ENCODE measurements at places on chromosomes 7 and 10. TPM values are rescaled to one million over a fixed set of nuclear protein-coding genes. Genes with fewer than 3 reads are reported as not detected.
A peak's percentile ranks its signal among the peaks of the same experiment; 100 is the strongest.

Gene MUC3A
- not detected for total RNA-seq

Gene SDK1
- total RNA-seq, result 0.04 TPM

Gene PAPOLB
- total RNA-seq, result not detected

DNA sequence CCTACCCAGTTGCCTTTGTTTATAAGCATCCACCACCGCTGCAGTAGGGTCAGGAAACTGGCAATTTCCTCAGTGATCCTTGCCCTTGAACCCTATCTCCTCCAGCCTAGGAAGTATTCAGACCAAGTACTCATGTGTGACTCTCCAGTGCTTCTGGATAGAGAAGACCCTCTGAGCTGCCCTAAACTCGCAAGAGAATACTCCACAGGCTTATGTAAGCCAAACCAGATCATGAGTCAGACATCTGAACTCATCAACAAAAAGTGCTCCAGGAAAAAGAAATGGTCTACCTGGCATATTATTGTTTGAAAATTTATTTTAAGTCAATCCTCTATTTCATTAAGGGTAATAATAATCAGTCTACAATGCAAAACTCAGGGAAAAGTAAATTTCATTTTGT lies 101.3 kb downstream of the KAT6B start:
- no peak for DNase-seq

- no peak for DNase-seq
Measured at GRCh38 chr7:113775804-113776203, 143.0 kb downstream of the PPP1R3A start.

- peak; percentile 77 for DNase-seq
Measured at GRCh38 chr7:38369816-38370493, 96.5 kb upstream of the TARP start.

- no peak for DNase-seq
Measured at GRCh38 chr7:109772161-109772560, 1202.5 kb downstream of the DNAJB9 start.

DNA sequence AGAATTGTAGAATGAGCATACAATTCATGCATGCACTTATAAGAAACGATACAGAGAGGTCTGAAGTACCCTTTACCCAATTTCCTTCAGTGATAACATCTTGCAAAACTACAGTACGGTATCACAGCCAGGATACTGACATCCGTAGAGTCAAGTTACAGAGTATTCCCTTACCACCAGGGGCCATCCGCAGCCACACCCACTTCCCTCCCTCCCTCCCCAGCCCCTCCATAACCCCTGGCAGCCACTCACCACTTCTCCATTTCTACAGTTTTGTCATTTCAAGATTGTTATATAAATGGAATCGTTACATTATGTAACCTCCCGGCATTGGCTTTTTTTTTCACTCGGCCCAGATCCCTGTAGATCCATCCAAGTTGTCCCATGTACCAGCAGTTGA lies 113.6 kb upstream of the RET start:
- no peak for DNase-seq

DNA sequence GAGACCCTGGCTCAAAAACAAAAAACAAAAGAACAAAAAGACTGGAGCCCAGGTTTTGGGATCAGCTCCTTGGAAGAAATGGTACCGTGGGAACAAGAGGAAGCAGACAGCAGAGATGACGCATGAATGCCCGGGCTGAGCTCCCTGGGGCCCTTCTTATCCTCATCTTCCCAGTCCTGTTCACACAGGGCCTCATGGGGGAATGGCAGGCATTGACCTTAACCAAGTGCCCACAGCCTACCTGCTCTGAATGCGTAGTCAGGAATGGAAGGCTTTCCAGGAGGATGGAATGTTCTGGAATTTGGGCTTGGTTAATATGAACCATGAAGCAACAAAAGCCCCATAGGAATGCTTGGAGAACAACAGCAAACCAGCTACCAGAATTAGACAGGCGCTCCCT lies 154.7 kb downstream of the PRPF18 start:
- DNase-seq, result no peak

- no peak for DNase-seq
Measured at GRCh38 chr7:140635345-140635744, 5.3 kb downstream of the DENND2A start.

DNA sequence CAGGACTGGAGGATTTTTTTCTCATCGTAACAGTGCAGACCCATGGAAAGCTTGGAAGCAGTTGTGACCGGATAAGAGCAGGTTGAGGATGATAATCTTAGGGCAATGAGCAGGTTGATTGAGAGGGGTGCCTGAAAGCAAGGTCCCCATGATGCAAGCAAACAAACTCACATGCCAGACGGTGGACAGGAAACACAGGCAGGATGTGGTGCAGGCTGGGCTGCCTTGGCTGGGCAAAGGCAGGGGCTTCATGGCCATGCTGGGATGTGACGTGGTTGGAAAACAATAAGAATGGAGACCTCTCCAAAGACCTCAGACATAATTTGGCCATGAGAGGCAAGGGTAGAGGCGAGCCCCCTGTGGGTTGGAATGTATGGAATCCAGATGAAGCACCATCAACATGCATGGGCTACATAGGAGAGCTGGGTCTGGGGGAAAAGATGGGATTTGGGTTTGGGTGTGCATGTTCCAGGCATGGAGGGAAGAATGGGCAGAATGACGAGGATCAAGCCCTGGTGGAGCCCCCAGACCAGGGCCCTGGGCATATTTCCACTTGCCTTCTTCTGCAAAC lies 58.3 kb downstream of the IKZF1 start:
- peak; percentile 77 for DNase-seq
